ENCODE measurements at places on chromosomes 16 and 17. TPM values are rescaled to one million over a fixed set of nuclear protein-coding genes. Genes with fewer than 3 reads are reported as not detected.

CACNA1G gene
- total RNA-seq, result 3.8 TPM

- DNase-seq, result no peak
These were observed 37.4 kb downstream of the SHISA6 start for GRCh38 chr17:11278186-11278991.

- no peak for DNase-seq
These were observed 49.1 kb upstream of the SLC25A19 start for GRCh38 chr17:75338335-75338734.

MYLK3 gene
- total RNA-seq, result not detected

- peak; percentile 68 for DNase-seq
These were observed at the start of gene TPPP3 for GRCh38 chr16:67393111-67393787. Gene TPPP3, minus strand, starts transcription at chr16:67393498. Its CDS starts 2,387 bp downstream, at chr16:67391111.

DNA sequence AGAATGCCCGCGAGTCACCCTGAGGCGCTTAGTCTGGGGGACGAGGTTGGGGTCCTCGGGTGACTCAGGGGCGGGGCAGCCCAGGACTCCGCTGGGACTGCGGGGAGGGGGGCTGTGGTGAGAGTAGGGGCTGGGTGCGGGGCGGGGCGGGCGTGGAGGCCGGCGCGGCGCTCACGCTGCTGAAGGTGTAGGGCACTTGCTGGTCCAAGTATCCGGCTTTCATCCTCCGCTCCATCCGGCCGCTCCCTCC lies 832 bp downstream of the ETV4 start:
- no peak for DNase-seq

GRCh38 chr16:57537581-57538234 lies 1.3 kb upstream of the CCDC102A start:
- peak; percentile 2 for DNase-seq

DNA sequence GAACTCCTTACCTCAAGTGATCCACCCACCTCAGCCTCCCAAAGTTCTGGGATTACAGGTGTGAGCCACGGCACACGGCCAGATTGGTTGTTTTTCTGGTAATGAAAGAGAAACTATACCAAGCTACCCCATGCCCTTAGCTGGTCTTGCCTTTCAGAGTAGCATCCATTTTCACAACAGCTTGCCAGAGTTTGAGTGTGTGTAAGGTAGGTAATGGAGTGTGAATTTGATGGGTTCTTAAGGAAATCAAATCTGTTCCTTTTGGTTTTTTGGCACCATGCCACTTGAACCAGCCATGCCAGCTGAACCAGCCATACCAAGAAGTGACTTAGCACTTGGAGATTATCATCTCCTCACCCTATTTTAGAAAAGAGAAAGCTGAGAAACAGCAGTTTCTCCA lies 5.1 kb downstream of the CALCOCO2 start:
- no peak for DNase-seq

- DNase-seq, result no peak
These were observed 14.9 kb downstream of the ZNHIT3 start for GRCh38 chr17:36501351-36501750.

DNA sequence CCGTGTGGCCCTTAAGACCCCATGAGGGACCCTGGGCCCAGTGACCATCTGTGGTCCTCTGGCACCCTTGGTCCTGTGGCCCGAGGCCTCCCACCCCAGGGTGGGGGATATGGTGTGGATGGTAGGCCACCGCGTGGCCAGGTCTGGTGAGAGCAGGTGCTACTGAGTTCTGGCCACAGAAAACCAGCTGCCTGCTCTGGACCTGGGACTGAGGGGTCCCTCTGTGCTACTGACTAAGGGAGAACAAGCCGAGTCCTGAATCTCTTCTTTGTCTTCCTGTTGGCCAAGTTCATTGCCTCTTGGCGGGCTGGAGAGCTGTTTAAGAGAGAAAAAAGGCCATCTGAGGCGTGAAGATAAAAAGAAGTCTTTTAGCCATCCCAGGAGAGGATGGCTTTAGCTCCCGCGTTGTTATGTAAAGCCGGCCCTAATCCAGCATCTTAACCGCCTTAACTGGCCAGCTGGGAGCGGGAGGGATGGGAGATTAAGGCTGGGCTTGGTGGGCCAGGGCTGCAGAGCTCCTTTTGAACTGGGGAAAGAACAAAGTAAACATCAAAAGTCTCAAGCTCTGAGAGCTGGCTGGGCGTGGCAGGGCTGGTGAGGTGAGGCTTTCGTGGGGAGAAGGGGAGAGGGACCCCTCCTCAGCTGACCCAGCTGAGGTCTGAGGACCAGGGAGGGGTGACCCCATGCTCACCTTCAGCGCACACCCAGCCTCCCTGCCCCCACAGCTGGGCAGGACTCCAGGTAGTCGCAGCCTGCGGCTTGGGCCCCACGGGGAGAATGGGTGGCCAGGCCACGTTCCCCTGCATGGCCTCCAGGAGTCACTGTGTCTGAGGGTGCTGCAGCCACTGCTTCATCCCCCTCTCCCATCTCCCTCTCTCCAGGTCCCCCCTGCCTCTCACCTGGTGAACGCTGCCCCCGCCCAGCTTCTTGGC lies 62.4 kb downstream of the NKD1 start:
- no peak for DNase-seq

- DNase-seq, result no peak
These were observed 43.5 kb downstream of the ST3GAL2 start for GRCh38 chr16:70395345-70395901.

DNA sequence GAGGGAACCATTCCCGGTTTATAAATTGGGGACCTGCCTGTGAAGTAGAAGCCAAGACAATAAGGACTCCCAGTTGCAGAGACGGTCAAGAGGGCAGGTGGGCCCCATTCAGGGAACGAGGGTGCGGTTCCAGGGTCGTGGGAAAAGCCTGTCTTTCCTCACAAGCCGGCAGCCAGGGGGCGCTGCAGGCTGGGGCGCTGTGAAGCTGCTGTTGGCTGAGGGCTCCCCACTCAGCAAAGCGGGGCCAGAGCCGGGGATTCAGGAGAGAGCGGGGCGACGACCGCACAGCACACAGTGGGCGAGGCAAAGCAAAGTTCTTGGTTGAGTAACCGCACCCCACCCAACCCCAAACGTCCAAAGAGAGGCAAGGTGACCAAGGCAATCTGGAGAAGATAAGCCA lies 24.9 kb downstream of the CDRT15 start:
- no peak for DNase-seq

DNA sequence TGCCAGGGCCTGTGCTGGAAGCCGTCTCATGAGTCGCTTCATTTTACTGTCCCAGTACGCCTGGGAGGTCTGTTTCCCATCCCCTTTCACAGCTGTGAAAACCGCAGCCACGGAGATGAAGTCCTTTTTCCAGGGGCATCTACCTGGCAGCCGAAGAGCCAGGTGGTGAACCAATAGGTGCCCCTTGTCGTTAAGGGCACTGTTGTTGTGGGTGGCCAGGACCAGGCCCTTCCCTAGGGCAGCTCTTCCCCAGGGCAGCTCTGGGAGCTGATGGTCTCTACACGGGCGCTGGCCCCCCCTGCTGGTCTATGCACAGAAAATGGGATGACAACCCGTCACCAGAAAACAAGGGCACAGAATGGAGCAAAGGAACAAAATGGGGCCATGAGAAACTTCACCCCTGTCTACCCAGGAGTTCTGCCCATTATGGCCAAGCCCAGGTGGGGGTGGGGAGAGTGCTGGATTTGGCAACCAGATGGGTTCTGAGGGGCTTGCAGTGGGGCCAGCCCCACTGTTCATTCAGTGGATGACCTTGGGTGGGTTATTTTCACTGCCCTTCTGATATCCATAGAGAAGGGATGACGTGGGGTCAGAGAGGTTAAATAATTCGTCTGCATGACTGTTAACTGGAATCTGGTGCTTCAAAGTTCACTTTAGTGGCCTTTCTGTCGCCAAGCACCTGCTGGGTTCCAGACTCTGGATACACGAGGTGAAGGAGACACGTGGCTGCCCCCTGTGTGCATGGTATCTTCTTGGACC lies 11.5 kb downstream of the RMI2 start:
- DNase-seq, result no peak

CES3 gene
- total RNA-seq, result 0.31 TPM
